ENCODE measurements at places on chromosomes 7 and 10. TPM values are rescaled to one million over a fixed set of nuclear protein-coding genes. Genes with fewer than 3 reads are reported as not detected.

CALML3 gene
- total RNA-seq = not detected

UTF1 gene
- total RNA-seq = not detected

DNA sequence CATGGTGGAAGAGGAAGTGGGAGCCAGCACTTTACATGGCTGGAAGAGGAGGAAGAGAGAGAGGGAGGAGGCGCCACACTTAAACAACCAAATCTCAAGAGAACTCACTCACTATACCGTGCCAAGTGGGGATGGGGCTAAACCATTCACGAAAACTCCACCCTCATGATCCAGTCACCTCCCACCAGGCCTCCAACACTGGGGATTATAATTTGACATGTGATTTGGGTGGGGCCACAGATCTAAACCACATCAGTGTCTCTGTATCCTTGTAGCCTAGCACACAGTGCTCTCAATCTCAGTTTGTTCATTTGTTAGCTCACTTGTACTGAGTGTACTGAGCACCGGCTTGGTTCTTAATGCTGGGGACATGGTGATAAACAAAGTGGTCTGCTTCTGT is 228.3 kb downstream of the BUB3 start:
- no peak for DNase-seq

DNA sequence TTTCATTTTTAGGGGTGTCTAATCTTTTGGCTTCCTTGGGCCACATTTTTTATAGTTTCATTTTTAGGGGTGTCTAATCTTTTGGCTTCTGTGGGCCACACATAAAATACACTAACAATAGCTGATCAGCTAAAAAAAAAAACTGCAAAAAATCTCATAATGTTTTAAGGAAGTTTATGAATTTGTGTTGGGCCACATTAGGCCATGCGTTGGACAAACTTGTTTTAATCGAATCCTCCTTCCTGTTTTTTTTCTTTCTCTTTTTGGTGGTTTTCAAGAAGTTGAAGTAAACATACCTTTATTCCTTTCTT is 37.4 kb downstream of the ZNRF2 start:
- no peak for DNase-seq

DNA sequence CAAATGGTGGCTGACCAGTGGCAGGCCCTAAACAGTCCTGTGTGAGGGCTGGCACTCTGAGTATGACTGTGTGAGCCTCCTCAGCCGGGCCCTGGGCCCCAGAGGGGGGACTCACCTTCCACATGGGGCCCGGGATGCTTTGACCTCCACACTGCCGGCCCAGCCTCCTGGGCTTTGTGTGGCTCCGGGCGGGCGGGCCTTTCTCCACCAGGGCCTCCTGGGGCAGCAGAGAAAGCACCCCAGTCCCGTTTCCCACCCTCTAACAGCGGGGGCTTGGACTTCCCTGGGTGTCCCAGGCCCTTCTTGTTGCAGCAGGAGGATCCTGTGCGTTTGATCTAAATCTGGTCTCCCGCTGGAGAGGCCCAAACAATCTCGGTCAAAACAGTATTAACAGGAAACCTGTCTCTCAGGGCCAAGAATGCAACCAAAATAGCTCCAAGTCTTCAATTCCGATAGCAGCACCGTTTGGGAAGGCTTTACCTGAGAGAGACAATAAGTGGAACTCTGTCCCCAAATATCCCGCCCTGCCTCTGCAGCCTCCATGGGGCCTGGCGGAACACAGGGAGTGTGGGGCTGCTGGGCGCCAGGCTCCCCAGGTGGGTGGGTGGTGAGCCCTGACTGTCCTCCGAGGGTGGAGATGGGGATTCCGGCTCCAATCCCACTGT is 104.8 kb upstream of the ZNF32 start:
- no peak for DNase-seq

DNA sequence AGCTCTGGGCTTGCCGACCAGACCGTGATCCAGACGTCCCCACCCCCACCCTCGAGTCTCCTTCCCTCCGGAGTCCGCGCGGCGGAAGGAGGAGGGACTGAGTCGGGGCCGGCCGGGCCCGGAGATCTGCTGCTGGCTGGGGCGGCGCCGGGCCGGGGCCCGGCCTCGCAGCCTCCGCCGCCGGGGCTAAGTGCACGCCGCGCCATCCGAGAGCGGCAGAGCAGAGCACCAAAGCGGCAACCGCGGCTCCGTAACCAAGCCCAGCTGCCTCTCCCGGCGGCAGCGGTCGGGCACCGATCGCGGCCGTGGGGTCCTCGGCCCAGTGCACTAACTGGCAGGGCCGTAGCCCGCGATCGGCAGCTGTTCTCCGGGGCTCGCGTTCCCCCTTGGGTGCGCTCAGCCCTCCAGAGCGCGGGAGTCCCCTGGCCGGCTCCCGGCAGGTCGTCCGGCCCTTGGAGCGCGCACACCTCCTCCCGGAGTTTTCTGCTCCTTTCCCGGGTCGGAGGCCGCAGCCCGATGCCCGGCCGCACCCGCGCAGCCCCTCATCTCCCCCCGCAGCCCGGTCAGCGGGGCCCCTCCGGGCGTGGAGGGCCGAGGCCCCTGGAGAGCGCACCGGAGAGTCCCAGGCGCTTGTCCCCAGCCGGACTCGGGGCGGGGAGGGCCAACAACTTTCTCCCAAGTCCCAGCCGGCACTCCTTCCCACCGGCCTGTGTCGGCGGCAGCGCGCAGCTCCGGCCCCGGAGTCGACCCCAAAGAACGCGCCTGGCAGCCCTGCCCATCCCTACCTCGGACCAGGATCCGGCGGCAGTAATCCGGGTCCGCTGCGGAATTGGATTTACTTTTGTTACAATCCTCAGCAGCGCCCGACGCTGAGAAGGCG is 799 bp downstream of the VAX1 start:
- no peak for DNase-seq

AKR1C8 gene
- total RNA-seq = not detected

- DNase-seq = no peak
Observed at GRCh38 chr10:125982260-125982948, 86.0 kb downstream of the FANK1 start.

GPR26 gene
- total RNA-seq = not detected

DNA sequence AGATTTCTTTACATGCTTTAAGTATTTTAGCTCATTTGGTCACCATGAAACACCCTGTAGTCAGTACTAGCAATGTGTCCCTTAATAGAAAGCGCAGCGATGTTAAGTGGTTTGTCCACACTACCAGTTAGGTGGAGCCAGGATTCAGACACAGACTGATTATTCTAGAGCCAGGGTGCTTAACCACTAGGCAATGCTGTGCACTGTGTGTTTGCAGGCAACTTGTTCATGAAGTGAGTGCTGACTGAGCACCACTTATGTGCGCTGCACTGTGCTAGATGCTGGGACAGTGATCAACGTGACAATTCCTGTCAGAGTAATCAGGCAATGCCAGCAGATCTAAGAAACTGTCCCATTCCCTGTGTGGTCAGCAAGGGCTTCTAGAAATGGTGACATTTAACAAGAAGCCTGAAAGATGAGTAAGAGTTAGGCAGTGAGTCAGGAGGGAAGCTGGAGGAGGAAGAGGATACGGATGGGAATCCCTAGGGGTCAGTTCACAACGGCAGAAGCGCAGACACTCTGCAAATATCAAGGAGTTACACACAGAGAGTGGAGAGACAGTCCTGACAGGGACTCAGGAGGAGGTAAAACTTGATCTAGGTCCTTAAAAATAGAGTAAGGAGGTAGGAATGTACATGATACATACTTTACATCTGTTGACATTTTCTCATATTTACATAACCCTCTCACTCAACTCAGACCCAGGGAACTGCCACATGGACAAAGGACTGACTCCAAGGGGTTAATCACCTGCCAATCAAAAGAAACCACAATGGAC is 69.7 kb upstream of the EGR2 start:
- DNase-seq = no peak

DNA sequence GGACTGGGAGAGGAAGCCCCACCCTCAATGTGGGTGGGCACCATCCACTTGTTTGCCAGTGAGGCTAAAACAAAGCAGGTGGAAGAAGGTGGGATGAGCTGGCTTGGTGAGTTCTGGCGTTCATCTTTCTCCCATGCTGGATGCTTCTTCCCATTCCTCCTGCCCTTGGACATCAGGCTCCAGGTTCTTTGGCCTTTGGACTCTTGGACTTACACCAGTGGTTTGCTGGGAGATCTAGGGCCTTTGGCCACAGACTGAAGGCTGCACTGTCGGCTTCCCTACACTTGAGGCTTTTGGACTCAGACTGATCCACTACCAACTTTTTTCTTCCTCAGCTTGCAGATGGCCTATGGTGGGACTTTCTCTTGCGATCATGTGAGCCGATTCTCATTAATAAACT is 106.3 kb downstream of the HERPUD2 start:
- DNase-seq = no peak

GRCh38 chr10:43706166-43706565 is 57.5 kb upstream of the ZNF32 start:
- no peak for DNase-seq

DNA sequence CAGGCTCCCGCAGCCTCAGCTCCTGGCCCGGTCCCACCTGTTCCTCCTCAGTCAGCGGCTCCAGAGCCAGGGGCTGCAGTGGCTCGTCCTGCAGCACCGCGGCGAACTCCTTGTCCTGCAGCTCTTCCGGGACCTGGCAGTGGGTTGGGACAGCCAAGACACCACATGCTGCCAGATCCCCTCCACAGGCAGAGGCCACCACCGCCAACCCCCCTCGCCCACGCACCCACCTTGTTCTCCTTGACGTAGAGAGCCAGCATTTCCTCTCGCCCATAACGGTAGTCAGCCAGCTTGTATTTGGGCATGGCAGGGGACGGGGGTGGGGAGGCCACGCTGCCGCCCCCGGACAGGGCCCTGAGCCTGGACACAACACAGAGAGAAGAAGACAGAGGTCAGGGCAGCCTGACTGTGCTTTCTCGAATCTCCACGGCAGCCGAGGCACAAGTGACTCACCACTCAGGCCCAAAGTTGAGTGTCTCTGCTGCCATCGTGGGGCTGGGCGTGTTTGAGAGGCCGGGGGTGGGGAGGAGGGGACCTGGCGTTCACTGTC is 6.2 kb downstream of the GIGYF1 start:
- peak; percentile 37 for DNase-seq

GRCh38 chr10:21171936-21172541 is 274.9 kb upstream of the NEBL start:
- DNase-seq = no peak
